ENCODE measurements at places on chromosomes 7 and 10.

DNA sequence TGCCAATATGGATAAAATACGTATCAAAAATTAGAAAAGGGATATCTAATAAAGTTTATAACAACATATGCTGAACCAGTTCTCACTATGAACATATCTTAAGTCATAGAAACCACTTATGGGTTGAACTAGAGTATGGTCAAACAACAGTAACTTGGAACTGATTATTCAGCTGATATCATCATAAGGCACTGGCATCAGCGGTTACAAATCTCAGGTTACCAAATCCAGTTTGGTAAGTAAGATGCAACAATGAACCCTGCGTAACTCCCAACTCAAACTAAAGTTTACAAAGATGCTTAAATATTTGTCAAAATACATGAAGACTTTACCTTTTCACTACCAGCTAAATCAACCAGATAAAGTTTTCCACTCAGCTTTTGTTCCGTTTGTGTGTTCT is 19.3 kb downstream of the KIF5B start:
- no peak for DNase-seq

- no peak for DNase-seq
Measured at GRCh38 chr10:5589661-5590511, 65.1 kb downstream of the CALML3 start.

- DNase-seq: no peak
Measured at GRCh38 chr10:27242951-27243551, 2.5 kb upstream of the ACBD5 start.

GRCh38 chr7:69691327-69691726 is 93.1 kb downstream of the AUTS2 start:
- no peak for DNase-seq

GRCh38 chr7:135195968-135196629 is 15.2 kb downstream of the WDR91 start:
- DNase-seq: no peak

- no peak for DNase-seq
Measured at GRCh38 chr10:124670849-124671248, 73.3 kb downstream of the FAM53B start.

GRCh38 chr7:106757846-106758245 is 96.9 kb upstream of the CCDC71L start:
- DNase-seq: no peak

GRCh38 chr7:43572516-43573049 is 10.3 kb upstream of the STK17A start:
- no peak for DNase-seq

GRCh38 chr10:24344279-24344678 is 135.3 kb downstream of the KIAA1217 start:
- DNase-seq: no peak

GRCh38 chr10:102869258-102870198 is at the start of gene AS3MT:
TSS of gene AS3MT (plus strand) at chr10:102869470. CDS start at chr10:102869593, 123 bp downstream.
- DNase-seq: no peak

Measured in cortex of kidney (tissue), 1 donor.